ENCODE measurements at places on chromosomes 5 and 9.

GRCh38 chr5:127428748-127429147, 88.7 kb upstream of the PRRC1 start:
- no peak for DNase-seq

GRCh38 chr9:89080193-89080592, 88.9 kb downstream of the S1PR3 start:
- no peak for DNase-seq

DNA sequence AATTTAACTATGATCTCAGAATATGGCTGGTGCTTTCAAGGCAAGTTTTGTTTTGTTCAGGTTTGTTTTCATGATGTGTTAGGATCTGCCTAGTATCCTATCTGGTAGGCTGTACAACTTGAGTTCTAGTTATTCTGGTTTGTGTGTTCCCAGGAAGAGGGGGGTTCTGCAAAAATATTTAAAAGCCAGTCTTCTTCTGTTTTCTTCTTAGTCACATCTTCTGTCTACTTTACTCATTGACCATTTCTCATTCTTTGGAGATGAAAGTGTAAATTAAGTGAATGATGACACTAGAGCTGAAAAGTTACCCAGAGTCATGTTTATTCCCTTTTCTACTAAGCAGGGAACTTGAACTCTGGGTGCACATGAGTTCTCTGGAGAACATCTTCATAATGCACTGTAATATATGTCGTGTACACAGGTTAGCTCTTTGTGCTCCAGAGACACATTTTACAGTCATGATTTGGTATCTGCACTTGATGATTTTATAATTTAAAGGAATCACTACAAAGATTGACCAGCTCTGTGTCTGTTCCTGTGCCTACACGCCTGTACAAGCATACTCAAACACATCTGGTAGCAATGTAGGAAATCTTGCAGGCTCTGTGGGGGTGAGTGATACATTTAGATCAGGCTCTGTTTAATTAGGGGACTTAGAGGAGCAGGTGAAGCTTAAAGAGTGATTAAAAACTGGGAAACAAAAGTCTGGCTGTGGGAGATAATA, 5.0 kb downstream of the SMAD5 start:
- DNase-seq, result no peak

GRCh38 chr5:91245871-91246270, 137.2 kb downstream of the ARRDC3 start:
- no peak for DNase-seq

DNA sequence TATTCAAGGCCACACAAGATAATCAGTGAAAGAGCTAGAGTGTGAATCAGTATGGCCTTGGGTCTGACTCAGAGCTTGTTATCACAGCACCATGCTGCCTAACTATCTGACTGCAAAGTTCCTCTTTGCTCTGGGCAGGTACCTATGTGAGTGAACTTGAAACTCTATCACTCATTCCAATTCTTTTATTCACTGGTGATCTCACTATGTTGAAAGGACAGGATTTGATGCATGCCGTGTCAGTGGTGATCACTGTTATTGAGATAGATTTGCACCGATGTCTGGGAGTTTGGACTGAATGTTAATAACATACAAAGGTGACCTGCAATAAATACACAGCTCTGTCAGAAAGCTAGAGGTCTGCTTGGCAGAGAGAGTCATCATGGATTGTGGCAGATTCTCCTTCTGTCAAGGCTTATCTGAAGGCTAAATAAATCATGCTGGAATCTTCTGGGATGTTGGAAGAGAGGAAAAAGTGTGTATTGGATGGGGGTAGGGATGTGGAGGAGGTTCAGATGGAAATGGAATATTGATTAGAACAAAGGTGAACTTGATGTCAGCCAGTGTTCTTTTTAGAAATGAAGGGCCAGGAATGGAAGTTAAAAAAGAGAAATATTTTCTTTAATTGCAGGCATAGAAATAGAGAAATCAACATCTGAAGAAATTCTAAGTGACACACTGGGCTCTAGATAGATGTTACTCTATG, 91.8 kb upstream of the TNC start:
- peak; percentile 45 for DNase-seq

DNA sequence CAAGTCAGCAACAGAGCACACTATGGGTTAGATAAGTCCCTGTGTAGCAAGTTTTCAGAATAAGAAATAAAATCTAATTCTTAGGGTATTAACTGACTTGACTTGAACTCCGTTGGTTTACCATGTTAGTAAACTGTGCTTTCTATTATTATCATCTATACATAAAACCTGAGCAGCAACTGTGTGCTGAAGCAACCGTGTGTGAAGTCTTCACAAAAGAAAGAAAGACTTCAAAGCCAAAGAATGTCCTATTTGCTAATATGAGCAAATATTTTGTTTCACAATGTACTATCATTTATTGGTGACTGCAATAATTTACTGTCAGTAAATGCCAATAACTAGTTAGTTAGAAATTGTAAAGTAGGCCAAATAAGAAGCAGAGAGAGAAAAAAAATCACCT, 32.7 kb downstream of the ERAP1 start:
- DNase-seq, result no peak

DNA sequence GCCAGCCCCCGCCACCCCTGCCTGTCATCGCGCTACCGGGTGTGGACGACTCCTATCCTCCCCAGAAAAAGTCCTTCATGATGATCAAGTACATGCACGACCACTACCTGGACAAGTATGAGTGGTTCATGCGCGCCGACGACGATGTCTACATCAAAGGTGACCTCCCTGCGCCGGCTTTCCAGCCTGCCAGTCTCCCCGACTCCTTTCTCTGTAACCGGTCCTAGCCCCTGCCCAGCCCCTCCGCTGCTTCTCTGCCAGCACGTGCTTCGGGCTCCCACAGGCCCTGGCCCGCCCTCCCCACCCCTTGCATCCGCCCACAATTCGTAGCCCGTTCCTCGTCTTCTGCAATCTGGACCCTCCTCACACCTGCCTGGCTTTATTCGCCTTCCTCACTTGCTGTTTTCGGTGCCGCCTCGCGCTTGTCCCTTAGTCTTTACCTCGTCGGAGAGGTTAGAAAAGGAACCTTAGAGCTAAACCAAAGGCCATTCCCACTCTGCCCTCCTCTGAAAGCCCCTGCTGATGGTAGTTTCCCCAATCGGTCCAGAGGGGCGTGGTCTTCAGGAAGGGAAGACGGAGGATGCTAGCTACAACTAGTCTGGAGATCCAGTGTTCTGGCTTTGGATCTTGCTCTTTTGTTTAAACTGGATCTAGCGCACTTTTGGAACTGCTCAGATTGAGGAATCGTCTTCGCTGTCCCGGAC, 1.4 kb downstream of the CHSY3 start:
- no peak for DNase-seq

GRCh38 chr9:16100537-16101091, 547.8 kb downstream of the CCDC171 start:
- no peak for DNase-seq

DNA sequence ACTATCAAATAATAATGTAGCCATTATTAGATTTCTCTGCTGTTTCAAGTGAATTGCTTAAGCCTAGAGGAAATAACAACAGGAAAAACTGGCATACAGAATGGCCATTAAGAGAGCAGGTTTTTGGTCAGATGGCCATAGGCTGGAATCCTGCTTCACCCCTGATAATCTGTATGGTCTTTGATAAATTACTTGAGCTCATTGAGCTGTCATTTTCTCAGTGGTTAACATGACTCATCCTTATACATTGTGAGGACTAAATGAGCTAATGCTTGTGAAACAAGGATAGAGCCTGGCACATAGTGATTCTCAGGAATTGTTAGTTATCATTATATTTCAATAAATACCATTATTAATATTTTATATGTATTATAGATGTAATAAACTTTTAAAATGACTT, 516.5 kb downstream of the KIF4B start:
- DNase-seq, result no peak

- DNase-seq, result no peak
Observed at GRCh38 chr9:22514871-22515270, 68.2 kb downstream of the DMRTA1 start.

DNA sequence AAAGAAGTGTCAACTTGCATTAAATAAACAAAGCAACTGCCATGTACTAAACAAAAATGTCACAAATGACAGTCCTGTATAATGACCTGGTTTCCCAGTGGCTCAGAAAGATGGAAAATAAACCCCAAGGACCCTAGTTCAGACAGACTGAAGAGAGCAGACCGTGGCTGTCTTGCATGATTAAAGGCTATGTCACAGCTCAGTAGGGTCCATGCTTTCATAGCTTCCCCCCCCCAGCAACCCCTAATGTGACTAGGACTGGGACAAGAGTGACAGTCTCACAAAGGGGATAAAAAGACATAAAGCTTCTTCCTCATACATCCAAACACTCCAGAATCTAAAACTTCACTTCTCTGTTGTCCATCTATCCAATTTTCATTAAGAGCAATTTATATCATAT, 113.6 kb downstream of the NR6A1 start:
- DNase-seq, result no peak

GRCh38 chr9:122186777-122187470, 27.2 kb downstream of the MORN5 start:
- no peak for DNase-seq

- no peak for DNase-seq
Observed at GRCh38 chr5:38463634-38464521, 92.6 kb downstream of the LIFR start.

DNA sequence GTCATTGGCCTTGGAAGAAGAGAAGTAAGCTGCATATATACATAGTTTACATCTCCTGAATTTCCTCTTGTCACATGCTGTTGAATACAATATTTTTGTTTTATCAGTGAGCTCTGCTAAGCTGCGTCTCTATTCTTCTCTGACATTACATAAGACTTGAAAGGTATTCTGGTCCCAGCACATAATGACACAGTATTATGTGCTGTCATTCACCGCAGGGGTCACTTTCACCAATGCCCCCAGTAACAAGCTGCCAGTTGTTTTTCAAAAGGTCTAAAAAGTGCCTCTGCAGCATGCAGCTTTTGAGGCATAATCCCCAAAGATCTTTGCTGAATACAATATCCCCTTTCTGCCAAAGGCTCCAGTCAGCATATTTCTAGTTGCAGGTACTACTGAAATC, 349.0 kb upstream of the FAM174A start:
- no peak for DNase-seq

DNA sequence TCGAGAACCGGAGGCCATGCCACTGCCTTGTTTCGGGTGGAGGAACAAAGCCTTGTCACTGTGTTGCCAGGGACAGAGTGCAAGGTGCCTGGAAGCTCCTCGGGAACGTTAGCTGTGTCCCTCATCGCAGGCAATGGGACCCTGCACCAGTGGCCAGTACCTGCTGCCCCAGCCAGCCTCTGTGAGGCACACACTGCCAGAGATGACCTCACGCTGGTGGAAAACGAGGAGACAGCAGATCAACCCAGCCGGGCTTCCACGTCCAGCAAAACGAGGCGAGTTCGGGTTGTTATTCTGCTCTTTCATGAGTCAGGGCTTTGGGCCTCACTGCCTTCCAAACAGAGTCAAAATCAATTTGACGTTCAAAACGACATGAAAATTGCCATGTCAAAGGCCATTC, 104.1 kb downstream of the ADAMTS2 start:
- DNase-seq, result no peak

DNA sequence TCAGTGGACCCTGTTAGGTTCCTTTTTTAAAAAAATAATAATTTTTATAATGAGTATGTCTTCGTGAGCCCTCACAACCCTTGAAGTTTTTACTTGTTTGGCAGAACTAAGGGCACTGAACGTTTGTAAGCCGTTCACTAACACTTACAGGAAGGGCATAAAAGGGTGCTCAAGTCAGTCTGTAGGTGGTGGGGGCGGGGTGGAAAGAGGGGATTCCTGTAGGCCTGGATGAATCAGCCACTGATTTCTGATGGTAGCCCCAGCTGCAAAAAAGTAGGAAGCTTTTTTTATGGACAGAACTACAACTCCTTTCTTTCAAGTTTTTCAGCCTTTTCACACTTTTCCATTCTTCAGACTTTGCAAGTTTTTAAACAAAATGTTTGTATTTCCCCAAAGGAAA, 35.8 kb downstream of the PIK3R1 start:
- DNase-seq, result peak; percentile 58

DNA sequence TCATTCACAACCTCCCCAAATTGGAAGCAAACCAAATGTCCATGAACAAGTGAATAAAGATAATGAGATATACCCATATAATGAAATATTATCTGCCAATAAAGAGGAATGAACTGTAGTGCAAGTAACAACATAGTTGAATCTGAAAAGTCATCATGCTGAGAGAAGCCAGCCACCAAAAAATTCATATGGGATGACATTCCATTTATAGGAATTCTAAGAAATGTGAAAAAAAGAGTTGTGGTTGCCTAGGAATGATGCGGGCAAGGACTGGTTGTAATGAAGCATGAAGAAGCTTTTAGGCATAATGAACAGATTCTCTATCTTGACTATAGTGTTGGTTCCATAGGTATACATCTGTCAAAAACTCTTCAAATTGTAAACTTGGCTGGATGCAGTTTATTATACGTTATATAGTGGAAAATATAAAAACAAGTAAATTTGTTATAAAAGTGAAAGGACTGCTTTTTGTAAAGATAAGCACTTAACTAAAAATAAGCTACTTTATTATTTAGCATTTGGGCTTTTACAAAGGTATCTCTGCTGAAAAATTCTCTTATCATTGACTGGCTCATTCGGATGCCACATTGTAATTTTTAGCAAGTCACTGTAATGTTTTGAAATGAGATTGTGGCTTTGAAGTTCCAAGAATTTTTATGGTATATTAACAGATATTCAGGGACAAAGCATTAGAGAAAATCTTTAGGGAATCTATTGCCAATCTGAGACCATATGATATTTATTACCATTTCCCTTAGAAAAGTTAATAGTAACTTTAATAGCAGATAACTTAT, 21.2 kb upstream of the TTC23L start:
- no peak for DNase-seq

GRCh38 chr9:13269589-13270452, 9.7 kb downstream of the MPDZ start:
- DNase-seq, result no peak

DNA sequence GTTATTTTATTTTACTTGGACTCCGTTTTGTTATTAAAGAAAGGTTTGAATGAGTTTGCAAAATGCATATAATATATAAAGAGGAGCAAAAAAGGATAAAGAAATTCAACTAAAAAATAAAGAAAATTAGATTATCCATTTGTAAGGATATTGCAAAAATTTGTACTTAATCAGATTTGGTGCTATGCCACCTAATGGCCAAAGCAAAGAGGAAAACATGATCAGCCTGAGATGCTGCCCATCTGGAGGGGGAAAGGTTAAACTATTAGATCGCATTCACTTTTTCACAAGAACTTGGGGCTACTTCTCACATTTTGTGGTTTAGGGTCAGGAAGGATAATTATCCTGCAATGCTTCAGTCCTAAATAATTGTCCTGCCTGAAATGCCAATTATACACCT, 350.6 kb downstream of the MLLT3 start:
- no peak for DNase-seq

DNA sequence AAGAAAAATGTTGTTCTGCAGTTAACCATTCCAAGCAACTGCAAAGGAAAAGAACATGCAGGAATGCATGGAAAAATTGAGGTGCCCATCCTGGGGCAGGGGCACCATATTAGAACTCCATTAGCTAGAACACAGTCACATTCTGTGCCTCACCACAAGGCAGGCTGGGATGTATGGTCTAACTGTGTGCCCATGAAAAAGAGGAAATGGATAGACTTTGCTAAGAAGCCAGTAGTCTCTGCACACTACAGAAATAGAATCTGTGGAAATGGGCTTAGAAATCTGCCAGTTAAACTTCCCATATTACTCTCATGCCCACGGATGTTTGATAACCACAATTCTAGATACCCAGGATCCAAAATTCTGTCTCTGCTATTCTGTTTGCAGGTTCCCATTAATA, 423.8 kb upstream of the SMARCA2 start:
- DNase-seq, result no peak

GRCh38 chr9:18255747-18256146, 218.2 kb upstream of the ADAMTSL1 start:
- DNase-seq, result no peak

GRCh38 chr5:6373081-6373846, 5.1 kb downstream of the MED10 start:
- DNase-seq, result peak; percentile 25
